CD4-positive, alpha-beta memory T cell (primary cell): ENCODE measurements at places on chromosomes 4 and X.

DNA sequence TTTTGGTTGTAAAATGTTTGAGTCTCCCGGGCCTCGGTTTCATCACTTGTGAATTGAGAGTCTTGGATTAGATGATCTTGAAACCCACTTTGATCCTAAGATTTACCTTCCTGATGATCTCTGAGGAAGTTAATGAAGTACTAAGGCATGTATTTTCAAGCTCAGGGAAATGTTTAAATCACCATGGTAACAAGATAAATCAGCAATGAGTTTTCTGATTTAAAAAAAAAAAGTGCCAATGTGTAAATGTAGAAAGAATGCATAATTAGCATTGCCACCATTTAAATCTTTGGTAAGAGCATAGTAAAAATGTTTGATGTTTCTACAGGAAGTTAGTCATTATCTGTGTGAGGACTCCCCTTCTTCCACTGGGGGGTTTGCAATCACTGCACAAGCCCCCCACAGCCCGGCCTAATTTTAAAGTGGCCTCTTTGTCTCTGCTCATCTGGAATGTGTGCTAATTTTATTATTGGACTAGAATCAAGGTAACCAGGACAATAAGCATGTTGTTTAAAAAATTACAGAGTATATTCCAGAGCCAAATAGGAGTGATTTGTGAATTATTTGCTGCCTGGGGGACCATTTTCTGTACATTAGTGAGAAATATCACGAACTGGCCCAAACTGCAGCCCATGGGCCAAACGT, 93.6 kb downstream of the SLC34A2 start:
- DNase-seq, result no peak

GRCh38 chr4:124060261-124060918, 652.1 kb downstream of the ANKRD50 start:
- DNase-seq, result no peak

- no peak for DNase-seq
Measured at GRCh38 chrX:48578661-48579128, 4.4 kb downstream of the RBM3 start.

GRCh38 chrX:46324166-46324565, 221.1 kb downstream of the ZNF674 start:
- no peak for DNase-seq

DNA sequence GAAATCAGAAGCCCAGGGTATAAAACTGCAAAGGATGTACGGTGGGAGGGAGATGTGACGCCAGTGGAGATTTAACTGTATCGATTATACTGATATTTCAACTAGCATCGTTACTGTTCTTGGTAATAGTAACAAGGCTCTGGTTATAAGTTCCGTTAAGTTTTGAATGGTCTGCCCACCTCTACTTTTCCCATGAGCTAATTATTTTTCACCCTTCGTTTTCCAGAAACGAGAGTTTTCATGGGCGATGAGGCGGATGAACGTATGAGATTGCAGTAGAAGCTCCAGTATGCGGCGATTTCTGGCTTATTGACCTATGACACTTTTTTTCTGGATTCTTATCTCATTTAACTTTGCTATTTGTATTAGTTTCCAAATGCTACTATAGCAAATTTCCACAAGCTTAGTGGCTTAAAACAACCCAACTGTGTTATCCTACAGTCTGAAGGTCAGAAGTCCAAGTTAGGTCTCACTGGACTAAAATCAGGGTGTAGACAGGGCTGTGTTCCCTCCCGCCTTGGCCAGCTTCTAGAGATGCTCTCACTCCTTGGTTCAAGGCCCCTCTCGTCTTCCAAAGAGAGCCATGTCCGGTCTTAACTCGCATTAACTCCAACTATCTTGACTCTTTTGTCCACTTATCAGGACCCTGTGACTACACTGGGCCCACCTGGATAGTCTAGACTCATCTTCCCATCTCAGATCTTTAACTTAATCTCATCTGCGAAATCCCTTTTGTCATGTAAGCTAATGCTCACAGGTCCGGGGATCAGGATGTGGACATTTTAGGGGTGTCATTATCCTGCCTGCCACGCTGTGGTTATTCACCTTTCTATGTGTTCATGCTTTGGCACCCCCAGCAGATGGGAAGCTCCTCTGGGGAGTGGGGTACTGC, 122.5 kb downstream of the IRF2 start:
- no peak for DNase-seq

- no peak for DNase-seq
Measured at GRCh38 chr4:75169427-75169826, 236.5 kb downstream of the PARM1 start.

GRCh38 chrX:150844016-150844415, 54.5 kb downstream of the CD99L2 start:
- DNase-seq, result no peak

GRCh38 chrX:69321789-69322188, 156.5 kb upstream of the PJA1 start:
- DNase-seq, result no peak

GRCh38 chr4:145076469-145076855, 21.5 kb downstream of the ANAPC10 start:
- no peak for DNase-seq
